Germinal center (tissue), 1 donor: ENCODE measurements at places on chromosomes 7 and 10.

- DNase-seq: no peak
Measured at GRCh38 chr7:101882595-101883564, 65.5 kb downstream of the CUX1 start.

DNA sequence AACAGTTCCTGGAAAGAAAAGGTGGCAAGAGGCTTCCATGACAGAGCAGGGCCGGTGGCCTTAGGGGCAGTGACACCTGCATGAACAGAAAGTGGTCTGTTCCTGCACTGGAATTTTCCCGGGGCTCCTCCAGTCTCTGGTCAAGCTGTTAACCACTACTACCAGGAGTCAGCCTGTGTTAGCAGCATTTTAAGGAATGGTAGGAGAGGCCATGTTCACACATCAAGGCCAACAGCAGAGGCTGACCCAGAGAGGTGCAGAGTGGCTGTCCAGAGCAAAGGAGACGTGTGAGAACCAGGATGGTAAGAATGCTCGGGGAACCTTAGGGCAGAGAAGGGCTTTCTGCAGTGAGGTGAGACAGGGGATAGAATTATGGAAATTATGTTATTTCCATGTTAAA, 8.5 kb downstream of the H2BK1 start:
- DNase-seq: no peak

GRCh38 chr7:101494602-101495329, 132.1 kb downstream of the COL26A1 start:
- DNase-seq: no peak

GRCh38 chr7:151755131-151755801, 121.6 kb downstream of the PRKAG2 start:
- DNase-seq: no peak

DNA sequence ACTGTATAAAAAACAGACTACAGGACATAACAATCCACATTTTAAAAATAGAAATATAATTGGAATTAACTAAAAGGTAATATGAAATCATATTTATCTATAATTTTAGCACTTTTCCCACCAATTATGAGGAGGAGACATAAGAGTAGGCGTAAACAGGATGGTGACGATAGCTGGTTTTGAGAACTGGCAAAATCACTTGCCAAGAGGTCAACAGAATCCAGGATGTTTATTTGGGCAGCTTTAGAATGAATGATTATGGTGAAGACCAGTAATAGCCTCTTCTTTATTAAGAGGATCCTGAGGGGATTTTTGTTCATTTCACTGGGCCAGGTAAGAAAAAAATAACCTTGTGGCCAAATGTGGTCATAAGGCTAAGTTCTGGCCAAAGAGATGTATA, 67.2 kb downstream of the TPK1 start:
- no peak for DNase-seq

DNA sequence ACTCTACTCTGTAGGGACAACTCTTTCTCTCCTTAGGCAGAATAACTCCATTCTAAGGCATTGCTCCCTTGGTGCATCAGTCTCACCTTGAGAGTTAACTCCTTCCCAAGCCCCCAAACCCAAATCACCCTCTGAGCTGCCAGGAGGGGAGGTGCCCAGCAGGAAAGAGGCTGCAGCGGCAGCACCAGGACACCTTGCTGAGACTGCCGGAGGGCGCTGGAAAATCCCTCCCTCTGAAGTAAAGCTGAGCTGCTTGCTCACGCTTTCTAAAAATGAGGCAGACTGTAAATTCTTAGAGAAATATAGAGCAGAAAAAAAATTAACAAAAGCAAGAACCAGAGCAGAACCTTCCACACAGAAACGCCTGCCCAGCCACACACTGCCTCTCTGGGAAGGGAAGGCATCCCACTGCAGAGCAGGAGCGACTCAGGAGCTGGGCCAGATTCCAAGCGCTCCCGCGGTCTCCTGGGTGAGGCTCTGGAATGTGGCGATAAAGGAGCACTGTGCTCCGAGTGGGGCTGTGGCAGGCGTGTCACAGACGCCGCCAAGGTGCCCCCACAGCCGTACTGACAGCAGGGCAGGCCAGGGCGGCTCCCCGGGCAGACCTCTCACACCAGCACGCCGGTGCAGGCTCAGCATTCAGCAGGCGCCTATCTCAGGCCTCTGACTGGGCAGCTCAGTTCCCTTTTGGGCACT, 202.1 kb downstream of the TNS3 start:
- DNase-seq: no peak

- DNase-seq: no peak
Measured at GRCh38 chr7:101681170-101682007, 52.3 kb upstream of the MYL10 start.

DNA sequence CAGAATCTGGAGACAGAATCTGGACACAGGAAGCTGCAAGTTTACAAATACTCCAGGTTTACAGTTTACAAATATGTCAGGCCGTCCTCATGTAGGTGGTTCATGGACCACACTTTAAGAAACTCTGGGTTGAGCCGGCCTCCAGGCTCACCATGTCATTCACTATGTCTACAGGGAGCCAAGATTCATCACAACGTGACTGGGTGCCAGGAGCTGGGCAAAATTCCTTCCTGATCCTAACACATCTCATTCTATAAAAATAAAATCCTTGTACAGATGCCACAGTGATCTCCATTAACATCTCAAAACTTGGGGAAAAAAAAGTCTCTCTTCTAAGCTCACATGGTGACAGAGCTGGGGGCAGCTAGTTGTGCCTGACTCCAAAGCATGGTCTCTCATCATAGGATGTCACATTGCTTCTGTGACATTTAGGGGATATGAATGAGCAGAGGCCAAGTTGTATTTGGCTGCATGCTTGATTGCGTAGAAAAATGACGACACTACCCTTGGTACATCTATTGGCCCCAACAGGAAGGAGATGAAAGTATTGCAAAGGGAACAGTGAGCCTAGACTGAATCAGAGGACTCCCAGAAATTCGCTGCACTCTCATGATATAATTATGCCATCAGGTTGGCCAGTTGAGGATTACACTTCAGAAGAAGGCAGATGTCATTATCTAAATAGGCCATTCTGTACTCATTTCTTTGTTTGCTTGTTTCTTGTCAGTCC, 35.9 kb downstream of the MTURN start:
- DNase-seq: no peak

DNA sequence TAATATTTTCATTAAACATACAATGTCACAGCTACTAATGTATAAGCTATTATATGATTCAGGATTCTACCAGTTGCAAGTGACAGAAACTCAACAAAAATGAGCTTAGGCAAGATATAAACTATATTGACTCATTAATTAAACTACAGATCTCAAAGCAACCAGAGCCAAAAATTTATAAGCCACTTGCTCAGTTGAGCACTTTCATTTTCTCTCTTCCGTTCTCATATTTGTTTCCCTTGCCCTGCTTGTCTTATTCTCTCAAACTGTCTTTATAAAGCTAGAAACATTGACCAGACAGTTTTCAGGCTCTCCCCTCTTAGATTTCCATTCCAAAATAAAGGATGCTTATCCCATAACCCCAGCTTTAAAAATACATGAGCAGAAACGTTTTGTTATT, 60.2 kb upstream of the DGKB start:
- DNase-seq: no peak

DNA sequence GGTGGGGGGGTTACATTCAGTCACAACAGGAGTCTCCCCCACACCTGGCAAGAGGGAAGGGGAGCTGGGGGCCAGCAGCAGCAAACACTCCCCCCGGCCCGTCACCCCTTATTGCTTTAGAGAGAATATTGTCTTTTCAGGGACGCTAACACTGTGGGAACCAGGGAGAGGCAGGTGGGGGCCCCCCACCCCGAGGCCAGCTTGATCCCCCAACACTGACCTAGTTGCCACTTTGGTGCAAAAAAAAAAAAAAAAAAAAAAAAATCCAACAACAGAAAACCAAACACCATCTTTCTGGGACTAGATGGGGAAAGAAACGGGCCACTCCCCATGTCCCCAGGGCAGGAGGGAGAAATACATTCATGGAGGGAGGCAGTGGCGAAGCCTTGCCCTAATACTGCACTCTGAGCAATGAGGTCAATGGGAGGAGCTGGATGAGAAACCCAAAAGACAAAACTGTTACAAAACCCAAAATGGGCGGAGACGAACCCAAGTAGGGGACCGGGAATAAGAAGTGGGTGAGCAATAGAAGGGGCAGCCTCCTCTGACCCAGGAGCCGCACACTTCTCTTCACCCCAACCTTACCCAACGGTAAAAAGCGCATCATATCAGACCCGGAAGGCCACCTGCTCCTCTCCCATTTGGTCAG, 6.5 kb downstream of the GNB2 start:
- no peak for DNase-seq

DNA sequence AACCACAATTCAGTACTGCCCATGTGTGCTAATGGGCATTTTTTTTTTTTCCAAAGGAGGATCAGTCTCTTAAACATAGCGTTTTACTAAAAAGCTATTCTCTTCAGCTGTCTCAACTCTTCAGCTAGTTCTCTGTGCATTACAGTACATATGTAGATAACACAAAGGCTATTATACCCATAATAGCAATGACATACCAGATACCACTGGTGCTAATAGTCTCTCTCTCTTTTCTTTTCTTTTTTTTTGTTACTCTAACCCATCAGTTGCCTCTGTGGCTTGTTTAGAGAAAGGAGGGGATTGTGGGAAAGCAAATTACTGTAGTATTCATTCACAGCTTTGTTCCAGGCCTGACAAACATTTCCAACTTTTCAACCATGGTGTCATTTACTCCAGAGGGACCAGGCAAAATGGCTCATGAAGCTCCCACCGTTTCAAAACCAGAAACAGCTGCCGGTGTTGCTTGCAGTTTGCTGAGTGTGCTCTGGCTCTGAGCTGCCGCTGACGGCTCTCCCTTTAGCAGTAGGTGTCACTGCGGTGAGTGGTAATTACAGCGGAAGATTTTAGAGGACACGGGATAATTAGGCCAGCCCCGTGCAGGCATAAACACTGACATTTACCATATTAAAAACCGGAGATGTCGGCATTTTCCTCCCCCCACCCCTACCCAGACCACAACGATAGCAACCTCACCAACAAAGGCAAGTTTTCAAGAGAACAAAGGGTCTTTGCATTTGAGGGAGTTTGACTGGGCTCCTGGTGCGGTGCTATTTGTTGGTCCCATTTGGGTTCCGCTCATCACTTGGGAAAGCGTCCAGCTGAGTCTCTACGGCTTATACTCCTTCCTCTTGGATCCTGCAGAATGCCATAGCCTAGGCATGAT, 1005.5 kb downstream of the KCNMA1 start:
- DNase-seq: no peak

DNA sequence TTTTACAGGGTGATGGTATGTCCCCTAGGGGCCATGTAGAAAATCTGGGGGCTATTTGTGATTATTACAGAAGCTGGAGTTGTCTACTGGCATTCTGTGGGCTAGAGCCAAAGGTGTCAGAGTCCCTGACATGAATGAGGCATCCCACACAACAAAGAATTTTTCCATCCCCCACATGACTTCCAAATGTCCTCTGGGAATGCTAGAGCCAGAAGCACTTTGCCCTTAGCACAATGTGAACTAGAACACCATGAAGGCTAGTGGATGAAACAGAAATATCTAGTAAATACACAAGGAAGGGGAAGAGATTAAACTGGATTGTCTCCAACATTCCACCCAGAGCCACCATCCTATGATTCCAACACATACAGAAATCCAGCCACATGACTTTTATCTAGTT, 46.9 kb downstream of the FAM13C start:
- no peak for DNase-seq

- no peak for DNase-seq
Measured at GRCh38 chr7:93040355-93040754, 77.4 kb downstream of the SAMD9 start.

DNA sequence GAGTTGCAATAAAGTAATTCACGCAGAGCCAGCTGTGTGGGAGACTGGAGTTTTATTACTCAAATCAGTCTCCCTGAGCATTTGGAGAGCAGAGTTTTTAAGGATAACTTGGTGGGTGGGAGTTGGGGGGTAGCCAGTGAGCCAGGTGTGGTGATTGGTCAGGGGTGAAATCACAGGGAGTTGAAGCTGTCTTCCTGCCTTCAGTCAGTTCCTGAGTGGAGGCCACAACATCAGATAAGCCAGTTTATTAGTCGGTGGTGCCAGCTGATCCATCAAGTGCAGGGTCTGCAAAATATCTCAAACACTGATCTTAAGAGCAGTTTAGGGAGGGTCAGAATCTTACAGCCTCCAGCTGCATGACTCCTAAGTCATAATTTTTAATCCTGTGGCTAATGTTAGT, 3.3 kb upstream of the CYP51A1 start:
- DNase-seq: no peak

DNA sequence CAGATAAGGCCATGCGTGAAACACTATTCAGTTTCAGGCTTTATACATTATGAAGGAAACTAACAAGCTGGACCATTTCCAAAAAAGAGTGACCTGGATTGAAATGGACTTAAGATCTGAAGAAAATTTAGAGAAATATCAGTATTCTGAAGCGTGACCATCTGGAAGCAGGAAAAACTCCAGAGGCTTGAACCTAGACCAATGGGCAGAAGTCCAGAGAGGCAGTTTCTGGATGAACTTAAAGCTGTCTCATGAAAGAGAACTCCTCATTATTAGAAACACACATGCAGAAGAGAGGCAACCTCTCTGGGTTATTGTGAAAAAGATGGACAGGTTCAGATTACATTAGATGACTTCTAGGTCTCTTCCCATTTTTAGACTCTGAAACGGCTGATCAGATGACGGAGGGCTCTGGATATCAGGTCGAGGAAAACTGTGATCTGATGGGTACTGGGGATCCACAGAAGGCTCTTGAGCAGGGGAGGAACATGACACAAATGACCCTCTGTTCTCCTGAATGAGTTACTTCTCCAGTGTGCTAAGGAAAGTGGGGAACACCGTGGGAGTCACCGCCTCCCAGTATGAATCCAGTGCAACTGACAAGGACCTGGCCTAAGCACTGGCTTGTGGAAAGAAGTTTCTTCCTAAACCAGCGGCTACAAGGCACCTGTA, 116.5 kb downstream of the SPDYE5 start:
- DNase-seq: no peak

GRCh38 chr7:139294951-139295575, 46.1 kb upstream of the FMC1 start:
- DNase-seq: no peak

DNA sequence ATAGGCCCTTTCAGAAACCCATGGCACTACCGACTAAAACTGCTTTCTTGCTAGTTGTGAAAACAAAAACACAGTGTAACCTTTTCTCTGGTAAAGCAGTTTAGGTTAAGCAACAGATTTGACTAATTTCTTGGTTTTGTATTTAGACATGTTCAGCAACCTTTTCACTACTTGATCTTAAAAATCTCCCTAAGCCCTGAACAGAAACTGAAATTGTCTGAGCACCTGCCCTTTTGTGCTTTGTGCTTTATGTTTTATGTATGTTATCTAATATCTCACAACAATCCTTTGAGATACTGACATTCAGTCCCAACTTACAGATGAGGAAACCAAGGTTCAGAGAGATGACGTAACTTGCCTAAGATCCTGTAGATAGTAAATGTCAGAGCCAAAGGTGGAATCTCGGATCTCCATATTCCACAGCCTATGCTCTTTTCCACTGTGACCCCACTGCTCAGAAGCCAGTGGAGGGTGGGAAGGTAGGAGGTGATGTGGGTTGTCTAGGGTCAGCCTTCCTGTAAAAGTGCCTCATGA, 146.6 kb downstream of the LCOR start:
- DNase-seq: no peak

- no peak for DNase-seq
Measured at GRCh38 chr7:138563808-138564207, 103.7 kb downstream of the TRIM24 start.

GRCh38 chr7:2157473-2158279, 75.1 kb downstream of the MAD1L1 start:
- no peak for DNase-seq
